ELF-1 (cell line): ENCODE measurements at places on chromosomes 13 and 19.

GRCh38 chr13:112106478-112107141 is 39.7 kb downstream of the SOX1 start:
- DNase-seq, result peak; percentile 56

- DNase-seq, result no peak
Observed at GRCh38 chr13:113358653-113359190, 5.2 kb downstream of the GRTP1 start.

GRCh38 chr13:50094615-50095293 is 79.5 kb downstream of the KCNRG start:
- no peak for DNase-seq

GRCh38 chr13:51453207-51453958 is 547 bp upstream of the INTS6 start:
- DNase-seq, result peak; percentile 85

DNA sequence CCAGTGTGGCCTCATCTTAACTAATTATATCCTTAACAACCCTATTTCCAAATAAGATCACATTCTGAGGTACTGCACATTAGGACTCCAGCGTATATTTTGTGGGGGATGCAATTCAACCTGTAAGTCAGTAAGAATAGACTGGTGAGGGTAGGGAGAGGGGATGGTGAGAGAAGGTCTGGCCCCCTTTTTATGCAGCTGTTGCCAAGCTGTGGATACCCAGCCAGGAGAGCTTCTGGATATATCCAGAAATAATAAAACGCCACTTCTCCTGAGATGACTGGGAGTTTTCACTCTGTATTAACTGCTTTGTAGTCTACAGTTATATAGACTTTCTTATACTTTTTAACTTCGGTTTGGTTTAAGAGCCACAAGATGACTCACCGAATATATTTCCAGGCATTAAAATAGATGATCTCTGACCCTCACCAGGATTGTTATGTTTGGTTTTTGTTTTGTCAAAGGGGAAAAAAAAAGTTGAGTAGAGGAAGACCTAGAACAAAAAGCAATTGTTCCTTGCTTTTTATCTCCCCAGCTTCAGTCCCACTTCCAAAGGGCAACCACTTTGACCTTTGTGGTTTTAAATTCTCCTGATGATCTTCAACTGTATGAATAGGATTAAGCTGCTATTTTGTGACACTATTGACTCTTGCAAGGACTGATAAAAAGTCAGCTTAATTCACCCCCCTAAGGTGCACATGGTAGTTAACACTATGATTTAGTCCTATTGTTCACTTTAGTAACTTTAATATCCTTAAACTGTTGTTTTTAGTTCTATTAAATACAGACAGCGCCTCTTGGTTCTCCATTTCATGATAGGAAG is 3.1 kb upstream of the NEK3 start:
- DNase-seq, result no peak

DNA sequence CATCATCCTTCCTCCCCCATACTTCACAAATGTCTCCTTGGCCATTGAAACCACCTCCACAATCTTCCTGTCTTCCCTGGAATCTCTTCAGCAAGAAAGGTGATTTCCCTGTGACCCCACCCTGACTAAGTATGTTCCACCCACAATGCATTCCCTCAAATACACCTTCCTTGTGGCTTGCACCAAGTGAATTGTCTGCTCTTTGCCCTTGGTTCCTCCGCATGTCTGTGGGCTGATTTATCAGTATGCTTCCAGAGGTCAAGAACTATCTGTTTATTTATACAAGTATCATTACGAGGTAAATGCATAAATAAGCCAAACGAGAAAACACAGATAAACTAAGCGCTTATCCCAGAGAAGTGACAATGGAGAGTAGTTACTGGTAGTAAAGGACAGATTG is 45.4 kb upstream of the POMP start:
- no peak for DNase-seq

DNA sequence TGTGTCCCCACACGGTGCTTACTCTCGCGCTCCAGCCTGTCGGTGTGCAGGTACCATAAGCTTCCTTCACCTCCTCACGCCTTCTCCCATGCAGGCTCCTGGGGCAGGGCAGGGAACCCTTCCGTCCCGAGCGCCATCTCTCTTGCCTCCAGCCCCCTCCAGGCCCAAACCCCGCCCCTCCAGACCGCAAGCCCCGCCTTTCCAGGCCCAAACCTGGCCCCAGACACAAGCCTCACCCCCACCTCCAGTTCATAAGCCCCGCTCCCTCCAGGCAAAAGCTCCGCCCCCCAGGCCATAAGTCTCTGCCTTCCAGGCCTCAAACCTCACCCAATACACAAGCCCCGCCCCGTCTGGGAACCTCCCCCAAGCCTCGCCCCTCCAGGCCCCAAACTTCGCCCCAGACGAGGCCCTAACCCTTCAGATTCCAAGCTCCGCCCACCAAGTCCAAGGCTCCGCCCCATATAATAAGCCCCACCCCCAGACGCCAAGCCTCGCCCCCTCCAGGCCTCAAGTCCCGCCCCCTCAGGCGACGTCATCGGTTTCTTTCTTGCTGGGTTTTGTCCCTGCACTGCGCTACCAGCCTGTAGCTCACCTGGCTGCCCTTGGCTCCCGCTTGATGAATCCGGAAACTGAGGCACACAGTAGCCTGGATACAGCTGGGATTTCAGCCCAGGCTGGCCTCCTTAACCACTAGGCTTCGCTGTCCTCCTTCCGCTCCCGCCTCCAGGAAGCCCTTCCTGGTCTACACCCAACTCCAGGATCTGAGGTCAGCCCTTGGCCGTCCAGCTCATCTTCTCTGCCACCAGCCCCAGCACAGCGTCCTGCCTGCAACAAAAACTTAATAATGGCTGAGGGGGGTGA is 16.1 kb downstream of the MKNK2 start:
- DNase-seq, result peak; percentile 95

DNA sequence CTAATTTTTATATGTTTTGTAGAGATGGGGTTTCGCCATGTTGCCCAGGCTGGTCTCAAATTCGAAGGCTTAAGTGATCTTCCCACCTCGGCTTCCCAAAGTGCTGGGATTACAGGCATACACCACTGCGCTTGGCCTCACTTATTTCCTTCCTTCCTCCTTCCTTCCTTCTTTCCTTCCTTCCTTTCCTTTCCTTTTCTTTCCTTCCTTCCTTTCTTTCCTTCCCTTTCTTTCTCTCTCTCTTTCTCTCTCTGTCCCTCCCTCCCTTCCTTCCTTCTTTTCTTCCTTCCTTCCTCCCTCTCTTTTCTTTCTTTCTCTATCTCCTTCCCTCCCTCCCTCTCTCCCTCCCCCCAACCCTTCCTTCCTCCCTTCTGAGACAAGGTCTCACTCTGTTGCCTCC is 36.8 kb downstream of the TRPM4 start:
- no peak for DNase-seq

GRCh38 chr13:74452176-74452575 is 318.0 kb upstream of the KLF12 start:
- DNase-seq, result no peak

- DNase-seq, result no peak
Observed at GRCh38 chr19:6518145-6518911, 12.5 kb upstream of the TNFSF9 start.

- peak; percentile 48 for DNase-seq
Observed at GRCh38 chr13:21673789-21674489, 3.1 kb downstream of the FGF9 start.

- DNase-seq, result no peak
Observed at GRCh38 chr13:110157718-110158117, 149.2 kb downstream of the COL4A1 start.

DNA sequence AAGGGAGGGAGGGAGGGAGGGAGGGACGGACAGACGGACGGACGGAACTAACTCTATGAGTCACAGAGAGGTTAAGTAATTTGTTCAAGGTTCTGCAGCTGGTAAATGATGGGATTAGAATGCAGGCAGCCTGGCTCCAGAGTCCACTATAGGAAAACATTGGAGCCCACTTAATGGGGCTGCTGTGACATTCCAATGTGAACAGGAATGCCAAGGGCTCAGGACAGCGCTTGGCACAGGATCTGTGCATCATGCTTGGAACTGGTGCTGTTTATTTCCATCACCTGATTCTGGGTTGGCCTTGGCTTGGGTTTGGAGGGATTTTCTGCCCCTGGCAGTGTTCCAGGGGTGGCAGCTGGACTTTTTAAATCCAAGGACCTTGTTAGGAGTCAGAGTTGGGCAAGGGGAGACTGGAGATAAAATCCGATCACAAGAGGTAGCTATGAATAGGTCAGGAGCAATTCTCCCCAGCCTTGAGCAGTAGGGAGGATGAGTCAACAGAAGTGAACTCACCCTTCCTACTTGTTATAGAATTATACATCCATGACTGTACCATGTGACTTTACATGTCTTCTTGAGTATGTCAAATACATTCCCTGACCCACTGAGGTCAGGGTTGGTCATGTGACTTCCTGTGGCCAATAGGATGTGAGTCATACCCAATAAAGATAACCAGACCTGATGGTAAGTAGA is 7.8 kb upstream of the HIF3A start:
- DNase-seq, result no peak

- DNase-seq, result no peak
Observed at GRCh38 chr13:101709952-101710351, 257.5 kb downstream of the ITGBL1 start.

GRCh38 chr13:43688227-43688907 is 98.4 kb downstream of the ENOX1 start:
- DNase-seq, result no peak

- no peak for DNase-seq
Observed at GRCh38 chr13:82196087-82196486, 1686.2 kb downstream of the SLITRK1 start.

DNA sequence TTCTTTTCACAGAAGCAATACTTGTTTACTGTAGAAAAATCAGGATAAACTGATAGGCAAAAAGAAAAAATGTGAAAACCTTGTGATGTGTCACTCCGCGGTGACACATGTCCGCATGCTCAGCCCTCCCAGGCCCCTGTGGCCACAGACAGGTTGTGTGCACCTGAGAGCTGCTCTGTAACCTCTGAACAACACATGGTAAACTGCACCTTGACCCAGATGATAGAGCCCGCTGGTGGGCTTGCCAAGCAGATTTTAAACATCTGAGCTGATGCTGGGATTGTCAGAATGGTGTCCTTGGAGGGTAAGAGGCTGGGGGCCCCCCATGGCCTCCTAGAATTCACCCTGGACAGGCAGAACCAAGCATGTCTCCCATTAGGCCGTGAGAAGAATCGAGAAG is 33.8 kb downstream of the DHRS12 start:
- DNase-seq, result no peak

DNA sequence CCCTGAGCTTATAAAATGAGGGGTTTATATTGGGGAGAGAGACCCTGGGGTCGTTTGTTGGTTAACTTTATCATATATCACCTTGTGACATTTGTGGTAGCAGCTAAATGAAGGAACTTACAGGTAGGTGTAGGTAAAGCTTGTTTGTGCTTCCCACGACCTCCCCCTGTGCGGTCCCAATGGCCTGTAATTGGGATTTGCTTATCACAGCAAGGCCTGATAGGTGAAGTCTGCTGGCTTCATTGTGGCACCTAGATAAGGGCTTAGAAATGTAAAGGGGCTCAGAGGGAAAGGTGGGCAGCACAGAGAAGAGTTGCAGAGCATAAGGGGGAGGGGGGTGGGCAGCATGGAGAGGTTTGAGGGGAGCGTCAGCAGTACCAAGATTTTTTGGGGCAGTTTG is 35.5 kb upstream of the MLNR start:
- DNase-seq, result peak; percentile 19

GRCh38 chr19:14519860-14520407 is 1.7 kb upstream of the DNAJB1 start:
- peak; percentile 36 for DNase-seq

DNA sequence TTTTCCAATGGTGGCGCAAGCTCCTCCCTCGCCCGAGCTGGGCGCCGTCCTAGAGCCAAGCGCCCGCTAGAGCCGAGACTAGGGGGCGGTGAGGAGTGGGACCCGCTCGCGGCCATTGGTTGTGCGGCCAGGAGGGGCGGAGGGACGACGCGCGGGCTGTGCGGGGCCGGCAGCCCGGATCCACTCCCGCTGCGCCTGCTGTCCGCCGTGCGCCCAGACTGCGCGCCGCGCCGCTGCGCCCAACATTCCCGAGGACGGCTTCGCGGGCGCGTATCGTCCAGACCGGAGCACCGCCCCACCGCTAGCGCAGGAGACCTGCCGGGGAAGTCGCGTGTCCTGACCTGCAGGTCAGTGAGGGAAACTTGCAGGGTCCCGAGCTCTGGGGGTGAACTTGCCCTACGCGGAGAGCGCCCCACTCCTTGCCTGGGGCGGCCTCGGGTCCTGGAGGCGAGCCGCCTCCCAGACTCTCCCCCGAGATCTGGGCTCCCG is at the start of gene SERTM1:
Gene SERTM1, plus strand, starts transcription at position 183 of the 489 bp plus-strand sequence. CDS start 21,059 bp downstream, outside the sequence.
- DNase-seq, result peak; percentile 86

GRCh38 chr13:84332346-84332745 is 450.1 kb upstream of the SLITRK1 start:
- no peak for DNase-seq

DNA sequence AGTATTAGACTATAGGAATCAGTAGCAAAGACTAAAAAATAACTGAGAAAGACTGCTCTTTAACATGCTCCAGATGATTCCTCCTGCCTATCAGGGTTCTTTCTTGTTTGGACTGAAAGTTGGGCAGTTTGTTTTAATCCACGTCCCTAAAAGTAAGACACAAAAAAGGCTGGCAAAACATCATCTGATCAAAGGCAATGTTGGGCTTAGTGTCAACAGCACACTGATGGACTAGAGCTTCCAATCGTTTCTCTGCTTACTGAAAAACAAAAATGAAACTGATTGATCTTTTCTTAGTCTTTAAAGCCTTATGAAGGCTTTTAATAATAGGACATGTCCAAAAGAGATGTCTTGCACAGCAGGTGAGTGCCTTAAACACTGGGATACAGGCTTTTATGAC is 1567.9 kb upstream of the PRR20A start:
- DNase-seq, result no peak

DNA sequence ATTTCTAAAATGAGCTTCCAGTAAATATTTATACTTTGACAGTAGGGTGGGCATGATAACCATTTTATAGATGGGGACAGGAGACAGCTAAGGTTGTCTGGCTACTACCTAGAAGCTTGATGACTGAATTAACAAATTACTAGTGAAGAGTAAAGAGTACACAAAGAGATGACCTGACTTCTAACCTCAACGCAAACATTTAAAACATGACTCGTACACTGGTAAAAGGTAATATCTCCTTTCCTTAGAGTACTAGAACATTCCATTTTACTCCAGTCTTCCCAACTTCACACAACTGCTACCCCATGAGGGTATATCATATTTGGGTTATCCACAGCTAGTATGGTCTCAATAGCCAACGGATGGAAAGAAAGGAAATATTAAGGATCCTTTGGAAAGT is 258.9 kb downstream of the FOXO1 start:
- no peak for DNase-seq

GRCh38 chr19:38662537-38663155 is 15.2 kb downstream of the ACTN4 start:
- no peak for DNase-seq
